ENCODE measurements at places on chromosomes 5 and 9. TPM values are rescaled to one million over a fixed set of nuclear protein-coding genes. Genes with fewer than 3 reads are reported as not detected.
A peak's percentile ranks its signal among the peaks of the same experiment; 100 is the strongest.

DNA sequence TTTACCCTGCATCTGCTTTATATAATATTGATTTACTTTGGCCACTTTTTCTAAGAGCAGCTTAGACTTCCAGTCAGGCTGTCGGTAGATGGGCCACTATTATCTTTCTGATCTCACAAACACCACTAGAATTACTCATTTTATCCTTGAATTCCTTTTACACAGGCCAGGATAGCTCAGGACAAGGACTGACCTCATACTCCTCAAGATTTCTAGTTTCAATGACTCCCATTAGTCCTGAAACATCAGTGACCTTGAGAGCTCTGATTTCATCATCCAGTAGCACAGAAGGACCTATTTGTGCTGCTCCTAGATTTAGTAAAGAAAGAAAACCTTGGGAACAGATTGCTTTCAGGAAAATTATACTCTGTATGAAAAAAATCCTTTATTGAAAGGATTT, 727.9 kb upstream of the PTPRD start:
- DNase-seq = no peak

- no peak for DNase-seq
These were observed 96.7 kb upstream of the ARAP3 start for GRCh38 chr5:141778683-141779082.

- no peak for DNase-seq
These were observed 77.0 kb downstream of the FGF18 start for GRCh38 chr5:171496456-171496855.

DNA sequence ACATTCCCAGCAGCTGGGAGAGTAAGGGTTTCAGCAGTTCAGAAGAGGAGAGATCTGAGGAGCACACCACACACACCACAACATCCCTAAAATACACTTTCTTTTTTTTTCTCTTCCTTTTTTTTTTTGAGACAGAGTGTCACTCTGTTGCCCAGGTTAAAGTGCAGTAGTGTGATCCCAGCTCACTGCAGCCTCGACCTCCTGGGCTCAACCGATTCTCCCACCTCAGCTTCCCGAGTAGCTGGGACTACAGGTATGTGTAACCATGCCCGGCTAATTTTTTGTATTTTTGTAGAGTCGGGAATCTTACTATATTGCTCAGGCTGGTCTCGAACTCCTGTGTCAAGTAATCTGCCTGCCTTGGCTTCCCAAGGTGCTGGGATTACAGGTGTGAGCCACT, 9.7 kb upstream of the UBAP1 start:
- DNase-seq = no peak

GRCh38 chr5:81010336-81011169, 50.4 kb downstream of the RASGRF2 start:
- DNase-seq = no peak

- peak; percentile 61 for DNase-seq
These were observed 66.1 kb downstream of the FBXL17 start for GRCh38 chr5:108315829-108316228.

DNA sequence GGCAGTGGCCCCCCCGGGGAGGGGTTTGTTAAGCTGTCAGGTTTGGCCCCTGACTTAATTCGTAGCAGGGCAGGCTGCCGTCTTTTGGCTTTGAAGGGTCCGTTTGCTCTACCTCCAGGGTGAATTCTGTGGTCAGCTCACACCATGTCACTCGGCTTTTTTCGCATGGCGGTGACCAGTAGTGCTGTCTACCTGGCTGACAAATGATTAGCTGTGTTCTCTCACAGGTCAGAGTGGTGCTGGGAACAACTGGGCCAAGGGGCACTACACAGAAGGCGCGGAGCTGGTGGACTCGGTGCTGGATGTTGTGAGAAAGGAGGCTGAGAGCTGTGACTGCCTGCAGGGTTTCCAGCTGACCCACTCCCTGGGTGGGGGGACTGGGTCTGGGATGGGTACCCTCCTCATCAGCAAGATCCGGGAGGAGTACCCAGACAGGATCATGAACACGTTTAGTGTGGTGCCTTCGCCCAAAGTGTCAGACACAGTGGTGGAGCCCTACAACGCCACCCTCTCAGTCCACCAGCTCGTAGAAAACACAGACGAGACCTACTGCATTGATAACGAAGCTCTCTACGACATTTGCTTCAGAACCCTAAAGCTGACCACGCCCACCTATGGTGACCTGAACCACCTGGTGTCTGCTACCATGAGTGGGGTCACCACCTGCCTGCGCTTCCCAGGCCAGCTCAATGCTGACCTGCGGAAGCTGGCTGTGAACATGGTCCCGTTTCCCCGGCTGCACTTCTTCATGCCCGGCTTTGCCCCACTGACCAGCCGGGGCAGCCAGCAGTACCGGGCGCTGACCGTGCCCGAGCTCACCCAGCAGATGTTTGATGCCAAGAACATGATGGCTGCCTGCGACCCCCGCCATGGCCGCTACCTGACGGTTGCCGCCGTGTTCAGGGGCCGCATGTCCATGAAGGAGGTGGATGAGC, 1.4 kb downstream of the TUBB4B start:
- DNase-seq = no peak

- DNase-seq = no peak
These were observed 307.3 kb downstream of the FBXL17 start for GRCh38 chr5:108074626-108075025.

Gene CNTFR
- not detected for polyA plus RNA-seq

- DNase-seq = no peak
These were observed 159.9 kb downstream of the OLFM1 start for GRCh38 chr9:135247227-135247930.

DNA sequence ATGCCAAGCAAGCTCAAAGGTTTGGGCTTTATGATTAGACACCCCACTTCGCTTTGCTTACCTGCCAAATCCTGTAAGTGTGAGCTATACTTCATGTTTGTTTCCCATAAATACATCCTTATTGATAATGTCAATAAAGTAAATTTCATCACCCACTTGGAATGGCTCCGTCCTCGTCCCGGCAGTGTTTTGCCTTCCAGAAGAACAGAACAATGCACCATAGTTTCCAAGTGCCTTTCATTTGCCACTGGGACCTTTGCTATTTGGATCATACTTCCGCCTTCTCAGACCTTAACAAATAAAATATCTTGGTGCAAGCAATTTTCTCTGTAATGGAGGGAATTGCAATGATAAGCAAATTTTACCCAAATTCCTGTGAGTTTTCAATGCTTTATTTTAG, 229.3 kb downstream of the PIK3R1 start:
- DNase-seq = no peak

DNA sequence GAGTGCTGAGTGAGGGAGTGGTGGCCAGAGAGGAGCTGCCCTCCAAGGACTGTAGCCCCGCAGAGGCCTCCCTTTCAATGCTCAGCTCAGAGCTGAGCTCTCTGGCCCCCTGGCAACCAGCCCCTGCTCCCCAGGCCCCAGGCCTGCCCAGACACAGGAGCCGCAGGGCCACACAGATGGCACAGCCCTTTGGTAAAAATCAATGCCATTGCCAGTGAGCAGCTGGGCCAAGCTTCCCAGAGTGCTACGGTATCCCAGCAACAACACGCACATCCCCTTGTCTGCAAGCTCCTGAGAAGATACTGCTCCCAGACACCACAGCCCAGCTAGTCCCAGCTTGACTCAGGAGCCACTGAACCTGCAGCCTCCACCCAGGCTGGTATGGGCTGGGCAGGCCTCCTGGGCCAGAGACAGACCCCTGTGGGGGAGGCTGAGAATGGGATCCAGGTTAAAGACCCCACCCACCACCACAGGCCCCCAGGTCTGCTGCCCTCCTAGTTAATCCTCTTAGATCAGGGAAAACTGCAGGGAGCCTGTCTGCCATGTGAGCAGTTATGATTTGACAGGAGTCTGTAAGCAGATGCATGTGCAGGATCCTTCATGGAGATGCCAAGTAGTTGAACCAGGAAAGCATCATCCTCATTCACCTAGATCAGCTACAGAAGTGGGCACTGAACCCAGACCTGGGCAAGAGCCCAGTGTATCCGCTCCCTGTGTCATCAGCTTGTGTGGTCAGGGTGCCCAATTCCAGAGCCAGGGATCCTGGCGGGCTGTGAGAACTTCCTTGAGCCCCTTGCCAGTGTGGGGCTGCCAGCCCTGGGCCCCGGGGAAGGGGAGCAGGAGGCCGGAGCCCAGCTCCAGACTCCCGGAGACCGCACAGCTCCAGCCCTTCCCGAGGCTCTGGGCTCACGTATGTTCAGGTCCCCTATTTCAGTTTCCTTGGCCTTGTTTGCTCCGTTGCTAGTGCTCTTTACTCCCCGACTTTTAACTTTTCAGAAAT, 26.7 kb upstream of the ADAMTS2 start:
- DNase-seq = no peak

- no peak for DNase-seq
These were observed 463.2 kb upstream of the PIK3R1 start for GRCh38 chr5:67752357-67752708.

DNA sequence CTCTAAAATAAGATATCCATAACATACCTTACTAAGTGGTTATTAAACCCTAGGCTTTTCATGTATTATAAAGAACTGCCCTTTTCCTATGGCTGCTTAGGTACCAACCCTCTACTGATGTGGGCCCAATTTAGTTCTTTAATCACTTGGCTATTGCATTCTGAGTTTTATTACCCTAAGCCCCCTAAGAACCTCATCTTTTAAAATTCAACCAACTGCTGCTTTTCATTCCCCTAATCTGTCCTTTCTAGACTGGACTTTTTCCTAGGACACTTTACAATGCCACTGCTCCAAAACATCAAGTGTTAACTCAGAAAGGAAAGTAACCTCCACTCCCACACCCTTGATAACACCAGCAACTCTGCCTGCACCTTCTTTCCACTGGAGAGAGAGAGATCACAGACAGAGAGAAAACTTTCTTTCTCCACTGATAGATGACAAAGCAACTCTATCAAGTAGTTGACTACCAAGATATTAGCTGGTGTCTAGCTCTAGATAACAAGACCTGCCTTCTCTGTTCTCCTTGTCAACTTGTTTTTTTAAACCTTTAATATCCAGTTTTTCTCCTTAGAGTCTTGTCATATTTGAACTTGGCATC, 27.3 kb downstream of the ELL2 start:
- no peak for DNase-seq

DNA sequence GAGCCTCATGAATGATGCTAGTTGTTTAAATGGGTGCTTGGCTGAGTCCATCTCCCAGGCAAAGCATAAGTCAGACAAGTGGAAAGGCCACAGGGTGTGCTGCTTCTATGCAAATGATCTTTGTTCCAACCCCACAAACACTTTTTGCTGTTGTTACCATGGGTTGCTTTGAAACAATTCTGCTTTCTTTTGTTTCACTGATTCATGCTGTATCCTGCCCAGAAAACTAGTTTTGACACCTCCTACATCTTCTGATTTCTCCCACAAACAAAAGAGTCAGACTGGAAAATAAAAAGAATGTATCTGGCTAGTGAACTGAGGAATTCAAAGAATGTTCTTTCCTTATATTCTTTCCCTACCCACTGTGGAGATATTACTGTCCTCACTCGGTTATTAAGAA, 298.6 kb downstream of the DIRAS2 start:
- DNase-seq = peak; percentile 98
